Glutamatergic neuron (in vitro differentiated cells): ENCODE measurements at places on chromosomes 6 and 20.

GRCh38 chr6:29567991-29568390 is 8.5 kb upstream of the UBD start:
- DNase-seq = no peak

GRCh38 chr6:32386040-32386439 is 14.3 kb upstream of the TSBP1 start:
- DNase-seq = no peak

GRCh38 chr6:162262466-162263196 is 464.9 kb downstream of the PRKN start:
- DNase-seq = no peak

DNA sequence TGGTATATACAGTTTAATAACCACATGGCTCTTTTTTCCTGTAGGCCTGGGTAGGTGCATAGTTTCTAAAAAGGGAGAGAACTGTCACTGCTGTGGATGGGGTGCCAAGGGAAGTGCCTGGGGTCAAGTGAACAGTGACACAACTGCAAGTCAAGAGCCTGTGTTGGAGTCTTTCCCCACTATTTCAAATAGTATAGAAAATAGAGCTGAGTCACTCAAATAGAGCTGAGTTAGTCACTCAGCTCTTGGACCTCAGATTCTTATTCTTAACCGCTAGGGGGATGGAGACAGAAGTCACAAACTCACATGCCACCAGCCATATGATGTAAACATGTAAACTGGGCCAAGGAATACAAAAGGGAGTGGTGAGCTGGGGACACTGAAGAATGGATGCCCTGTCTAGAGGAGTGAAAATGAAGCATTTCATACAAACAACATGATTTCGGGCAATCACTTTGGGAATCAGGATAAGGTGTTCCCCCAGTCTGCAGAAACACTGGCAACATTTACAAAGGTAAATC is 2.1 kb downstream of the NQO2 start:
- DNase-seq = no peak

GRCh38 chr6:56380476-56380875 is 133.1 kb upstream of the COL21A1 start:
- no peak for DNase-seq

GRCh38 chr6:106509420-106510089 is 119.7 kb downstream of the RTN4IP1 start:
- DNase-seq = peak; percentile 40

GRCh38 chr20:46206992-46207549 is 89.0 kb downstream of the CD40 start:
- no peak for DNase-seq

- DNase-seq = no peak
Measured at GRCh38 chr6:71248306-71248765, 40.3 kb upstream of the OGFRL1 start.

DNA sequence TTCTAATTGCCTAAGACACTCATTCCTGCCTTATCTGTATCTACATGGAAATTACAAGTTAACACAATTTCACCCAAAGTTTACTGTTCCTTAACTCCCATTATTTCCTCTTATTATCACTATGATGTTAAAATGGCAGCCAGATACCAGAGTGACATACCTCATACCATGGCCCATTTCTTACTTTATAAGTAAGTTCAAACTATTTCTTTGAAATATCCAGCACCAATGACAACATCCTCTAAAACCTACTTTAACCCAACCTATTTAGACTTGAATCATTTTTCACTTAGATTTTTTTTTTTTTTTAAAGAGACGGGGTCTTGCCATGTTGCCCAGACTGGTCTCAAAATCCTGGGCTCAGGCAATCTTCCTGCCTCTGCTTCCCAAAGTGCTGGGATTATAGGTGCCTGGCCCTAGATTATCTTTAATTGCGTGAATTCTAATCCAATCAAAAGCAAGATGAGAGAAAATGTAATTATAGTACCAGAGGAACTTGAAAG is 10.0 kb downstream of the REV3L start:
- no peak for DNase-seq

DNA sequence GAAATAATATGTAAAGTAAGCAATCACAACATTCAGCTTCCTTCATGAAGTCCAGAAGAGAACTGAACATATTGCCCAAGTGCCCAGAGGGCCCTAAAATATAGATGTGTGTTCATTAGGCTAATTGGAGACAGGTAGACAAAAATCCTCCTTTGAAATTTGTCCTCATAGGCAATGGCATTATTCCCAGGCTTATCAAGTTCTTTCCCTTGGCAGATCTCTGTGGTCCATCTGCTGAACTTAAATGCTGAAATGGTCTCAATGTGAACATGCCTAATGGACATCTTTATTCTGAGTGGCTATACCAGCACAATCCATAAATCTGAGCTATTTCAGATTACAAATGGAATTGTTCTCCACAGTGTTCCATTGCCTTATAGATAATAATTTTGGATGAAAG is 79.0 kb upstream of the BMP5 start:
- DNase-seq = no peak

DNA sequence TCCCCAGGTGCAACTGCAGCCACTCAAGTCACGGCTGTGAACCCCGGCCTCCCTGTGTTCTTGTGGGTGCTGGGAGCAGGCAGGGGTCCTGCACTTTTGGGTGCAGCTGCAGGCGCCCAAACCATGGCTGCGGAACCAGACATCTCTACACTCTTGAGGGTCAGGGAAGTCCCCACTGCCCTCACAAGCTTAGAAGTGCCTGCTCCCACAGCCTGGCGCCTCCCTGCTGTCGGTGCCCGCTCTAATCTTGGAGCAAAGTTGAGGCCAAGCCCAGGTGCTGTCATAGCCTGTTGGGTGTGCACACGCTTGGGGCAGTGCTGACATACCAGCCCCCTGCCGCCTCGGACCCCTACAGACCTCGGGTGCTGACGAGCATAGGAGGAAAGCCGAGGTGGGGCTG is 6.2 kb downstream of the DEFB132 start:
- no peak for DNase-seq

GRCh38 chr6:75171567-75171966 is 34.3 kb downstream of the COL12A1 start:
- DNase-seq = no peak

DNA sequence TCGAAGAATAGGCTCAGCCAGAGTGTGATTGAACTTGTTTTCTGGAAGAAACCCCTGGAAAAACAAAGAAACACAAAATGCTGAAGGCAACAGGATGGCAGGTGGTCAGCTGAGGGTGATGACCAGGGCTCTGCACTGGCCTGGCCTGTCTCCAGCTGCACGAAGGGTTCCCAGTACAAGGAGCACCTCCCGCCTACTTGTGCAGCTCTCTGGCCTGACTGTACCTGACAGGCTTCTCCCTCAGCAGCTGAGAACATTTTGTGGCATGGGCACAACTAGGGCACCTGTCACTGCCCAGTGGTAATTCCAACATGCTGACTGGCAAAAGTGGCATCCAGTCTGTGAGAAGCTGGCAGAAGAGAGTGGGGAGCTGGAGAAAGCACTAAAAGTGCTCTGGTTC is 38.8 kb upstream of the EMILIN3 start:
- no peak for DNase-seq

- DNase-seq = no peak
Measured at GRCh38 chr6:159646733-159647132, 46.3 kb downstream of the SOD2 start.

- no peak for DNase-seq
Measured at GRCh38 chr20:38143646-38144554, 21.2 kb downstream of the TGM2 start.

- DNase-seq = no peak
Measured at GRCh38 chr6:159934181-159934580, 34.7 kb upstream of the IGF2R start.

- DNase-seq = no peak
Measured at GRCh38 chr6:79240509-79240908, 6.0 kb upstream of the HMGN3 start.

DNA sequence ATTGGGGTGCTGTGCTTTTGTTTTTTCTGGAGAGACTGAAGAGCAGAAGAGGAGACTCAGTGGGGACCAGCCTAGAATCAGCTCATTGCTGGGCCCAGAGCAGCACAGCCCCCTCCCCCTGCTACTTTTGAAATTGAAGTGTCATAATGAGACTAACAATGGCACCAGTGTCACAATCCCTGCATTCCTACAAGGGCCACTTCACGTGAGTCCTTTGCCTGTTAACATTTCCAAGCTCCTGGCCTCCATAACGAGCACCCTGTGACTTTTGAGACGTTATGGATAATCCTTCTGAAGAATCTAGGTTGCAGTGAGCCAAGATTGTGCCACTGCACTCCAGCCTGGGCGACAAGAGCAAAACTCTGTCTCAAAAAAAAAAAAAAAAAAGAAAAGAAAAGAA is 41.7 kb downstream of the CNBD2 start:
- DNase-seq = no peak

- no peak for DNase-seq
Measured at GRCh38 chr6:44731485-44732095, 344.1 kb downstream of the CDC5L start.

- DNase-seq = no peak
Measured at GRCh38 chr20:48585061-48585870, 242.5 kb downstream of the PREX1 start.

- DNase-seq = no peak
Measured at GRCh38 chr6:145247692-145248419, 487.5 kb downstream of the EPM2A start.

- DNase-seq = no peak
Measured at GRCh38 chr6:137570393-137570792, 76.2 kb upstream of the OLIG3 start.

- DNase-seq = peak; percentile 64
Measured at GRCh38 chr6:101402622-101403031, 9.1 kb downstream of the GRIK2 start.

DNA sequence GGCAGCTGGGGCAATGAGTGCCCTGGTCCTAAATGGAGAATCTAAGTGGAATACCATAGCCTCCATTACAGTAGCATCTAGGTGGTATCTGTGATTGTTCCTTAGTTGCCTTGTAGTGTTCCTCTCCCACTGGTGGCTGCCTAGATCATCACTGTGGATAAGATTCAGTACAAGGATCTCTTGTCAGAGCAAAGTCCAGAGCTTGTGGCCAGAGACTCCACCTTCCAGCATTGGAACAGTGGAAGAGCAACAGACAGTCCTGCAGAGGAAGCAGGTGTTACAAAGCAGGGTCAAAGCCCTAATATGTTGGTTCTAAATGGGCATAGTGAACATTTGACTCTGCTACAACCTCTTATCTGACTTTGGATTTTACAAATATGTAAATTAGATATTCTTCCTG is 194.1 kb upstream of the GRIK2 start:
- no peak for DNase-seq

GRCh38 chr6:137625808-137626207 is 131.6 kb upstream of the OLIG3 start:
- no peak for DNase-seq

DNA sequence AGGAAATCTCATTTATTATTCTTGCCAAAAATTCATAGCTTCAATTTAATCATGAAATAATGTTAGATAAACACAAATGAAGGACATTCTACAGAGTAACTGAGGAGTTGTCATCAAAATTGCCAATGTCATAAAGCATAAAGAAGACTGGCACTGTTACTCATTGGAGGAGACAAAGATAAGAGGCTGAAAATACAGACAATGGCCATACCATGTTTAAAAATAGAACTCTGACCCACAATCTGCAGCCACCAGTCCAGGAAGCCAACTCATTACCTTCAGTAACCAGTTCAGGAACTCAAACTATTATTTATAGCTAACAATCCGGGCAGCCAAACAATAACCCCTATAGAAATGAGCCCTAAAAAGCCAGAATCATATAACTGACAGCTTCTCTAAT is 795.6 kb downstream of the TENT5A start:
- DNase-seq = no peak

DNA sequence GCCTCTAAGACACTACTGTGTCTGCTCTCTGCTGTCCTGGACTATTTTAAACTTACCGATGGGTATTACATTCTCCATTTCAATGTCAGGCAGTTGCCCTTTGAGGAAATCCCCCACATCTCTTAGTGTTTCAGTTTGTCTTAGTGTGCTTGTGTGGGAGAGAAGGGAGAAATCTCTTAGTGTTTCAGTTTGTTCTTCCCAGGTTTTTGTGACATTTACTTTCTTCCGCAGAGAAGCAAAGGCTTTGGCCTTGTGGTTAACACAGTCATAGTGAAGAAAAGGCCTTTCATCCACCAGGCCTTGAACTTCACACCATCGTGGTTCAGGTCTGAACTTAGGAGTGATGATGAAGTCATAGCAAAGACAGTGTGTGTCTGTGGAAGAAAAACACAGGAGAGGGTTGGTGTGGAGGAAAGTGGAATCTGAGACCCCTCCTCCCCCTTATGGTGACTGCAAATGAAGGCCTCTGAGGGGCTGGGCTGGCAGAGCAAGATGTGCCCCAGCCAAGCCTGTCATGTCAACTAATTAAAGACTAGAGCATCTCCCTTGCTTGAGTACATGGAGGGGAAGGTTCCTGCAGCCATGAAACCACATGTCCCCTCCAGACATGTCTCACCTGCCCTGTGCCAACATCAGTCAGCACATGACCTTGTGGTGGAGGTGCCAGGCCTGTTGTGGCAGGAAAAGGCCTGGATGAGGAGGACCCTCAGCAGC is 23.9 kb downstream of the RAET1L start:
- no peak for DNase-seq

DNA sequence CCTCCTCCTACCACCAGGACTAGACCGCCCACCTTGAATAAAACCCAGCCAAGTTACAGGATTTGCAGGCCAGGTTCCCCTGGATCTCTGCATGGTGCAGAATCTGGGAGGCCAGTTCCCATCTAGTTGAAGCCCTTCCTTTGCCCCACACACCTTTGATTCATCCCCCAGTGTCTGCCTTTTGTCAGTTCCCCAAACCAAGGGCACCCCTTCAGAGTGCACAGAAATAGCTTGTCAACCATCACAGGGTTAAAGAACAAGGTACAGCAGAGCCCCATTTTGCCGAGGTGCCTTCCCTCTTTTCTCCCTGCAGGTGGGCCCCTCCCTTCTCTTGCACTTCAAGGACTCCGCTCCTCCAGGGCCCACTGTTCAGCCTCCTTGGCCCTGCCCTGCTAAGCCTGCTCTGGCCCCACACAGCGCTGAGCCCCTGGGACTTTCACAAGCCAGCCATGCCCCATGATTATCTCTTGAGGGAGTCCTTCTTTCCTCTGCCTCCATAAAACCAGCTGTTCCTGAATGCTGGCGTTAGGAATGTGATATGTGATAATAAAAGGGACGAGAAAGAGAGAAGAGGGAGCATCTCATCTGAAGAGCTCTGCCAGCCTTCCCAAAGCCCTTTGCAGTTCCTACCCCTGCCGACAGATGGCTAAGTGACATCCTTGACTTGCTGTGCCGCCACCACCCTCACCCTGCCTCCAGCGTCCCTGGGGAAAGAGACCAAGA is 280.3 kb downstream of the CDC5L start:
- peak; percentile 50 for DNase-seq

DNA sequence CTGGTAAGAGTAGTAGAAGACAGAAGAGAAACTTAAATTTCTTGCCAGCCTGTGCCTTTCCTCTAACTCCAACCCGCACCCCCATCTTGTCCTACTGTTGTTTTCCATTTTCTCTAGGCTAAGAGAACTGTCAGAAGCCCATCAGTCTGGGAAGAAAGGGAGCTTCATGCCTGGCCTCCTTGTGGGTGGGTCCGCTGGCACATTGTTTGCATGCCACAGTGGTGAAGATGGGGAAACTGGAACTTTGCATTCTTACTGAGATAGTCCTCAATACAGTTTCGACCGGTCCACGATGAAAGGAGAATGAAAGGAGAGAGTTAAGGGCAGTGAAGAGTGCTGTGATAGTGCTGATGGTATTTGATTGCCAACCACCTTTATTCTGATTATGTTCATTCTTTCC is 103.1 kb downstream of the TCP11 start:
- DNase-seq = no peak
